Bone marrow (tissue), 2 donors: ENCODE measurements at places on chromosomes 5 and 9.

DNA sequence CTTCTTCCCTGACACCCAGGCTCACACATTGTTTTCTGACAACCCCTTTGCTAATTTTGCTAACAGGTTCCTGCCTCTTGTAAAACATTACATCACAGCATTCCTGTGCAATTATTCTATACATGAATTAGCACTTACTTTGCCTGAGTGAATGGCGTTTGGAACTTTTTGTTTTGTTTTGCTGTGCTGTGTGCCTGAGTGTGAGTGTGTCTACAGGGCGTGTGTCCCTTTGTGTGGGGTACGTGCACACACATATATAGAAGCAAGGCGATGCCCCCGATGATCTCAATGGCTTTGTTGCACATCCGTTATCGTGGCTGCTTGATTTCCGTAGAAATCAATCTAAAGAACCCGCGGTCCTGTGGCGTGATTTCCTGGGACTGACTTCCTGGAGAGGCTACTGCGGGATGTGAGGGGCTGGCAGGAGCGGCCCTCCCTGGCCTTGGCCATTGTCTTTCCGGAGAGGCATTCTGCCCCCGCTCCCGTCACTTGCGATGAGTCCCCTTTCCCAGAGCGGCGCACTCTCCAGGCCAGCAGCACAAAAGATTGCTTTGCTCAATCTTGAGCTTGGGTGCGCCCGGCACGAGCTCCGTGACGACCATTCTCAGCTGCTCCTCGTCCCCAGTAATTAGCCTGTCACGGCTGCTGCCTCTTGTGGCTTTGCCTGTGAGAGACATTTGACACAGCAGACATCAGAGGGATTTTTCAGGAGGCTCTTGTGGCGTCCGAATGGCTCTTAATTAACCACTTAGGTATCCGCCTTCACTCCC, 398.1 kb upstream of the IRX1 start:
- no peak for DNase-seq

DNA sequence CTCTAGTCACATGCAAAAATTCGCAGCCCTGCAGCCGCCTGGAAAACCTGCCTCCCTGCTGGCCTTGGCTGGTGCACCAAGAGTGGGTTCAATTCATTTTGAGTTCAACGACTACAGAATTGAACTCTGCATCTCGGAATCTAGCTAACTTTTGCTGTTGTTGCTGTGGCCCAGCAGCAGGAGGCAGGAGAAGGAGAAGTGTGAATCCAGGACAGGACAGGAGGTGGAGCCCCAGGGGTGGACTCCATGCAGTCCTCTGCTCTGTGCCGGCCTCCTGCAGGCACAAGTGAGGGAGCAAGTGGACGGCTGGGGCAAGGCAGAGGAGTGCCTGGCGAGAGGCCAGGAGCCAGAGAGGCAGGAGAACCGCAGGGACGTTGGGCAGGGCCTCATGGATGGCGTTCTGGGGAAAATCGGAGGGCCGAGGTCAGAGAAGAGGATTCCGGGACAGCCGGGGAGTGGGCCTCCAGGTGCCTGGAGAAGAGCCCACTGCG, 214.2 kb downstream of the FANCC start:
- no peak for DNase-seq

DNA sequence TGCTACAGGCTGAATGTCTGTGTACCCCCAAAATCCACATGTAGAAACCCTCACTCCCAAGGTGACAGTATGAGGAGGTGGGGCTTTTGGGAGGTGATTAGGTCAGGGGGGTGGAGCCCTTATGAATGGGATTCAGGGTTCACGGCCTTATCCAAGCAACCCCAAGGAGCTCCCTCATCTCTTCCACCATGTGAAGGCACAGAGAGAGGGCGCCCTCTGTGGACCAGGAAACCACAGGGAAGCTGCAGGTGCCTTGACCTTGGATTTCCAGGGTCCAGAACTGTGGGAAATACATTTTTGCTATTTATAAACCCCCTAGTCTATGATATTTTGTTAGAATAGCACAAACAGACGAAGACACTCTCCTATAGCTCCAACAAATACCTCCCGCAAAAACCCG, 53.6 kb upstream of the IRX2 start:
- no peak for DNase-seq

- no peak for DNase-seq
Observed at GRCh38 chr5:154316223-154316935, 125.8 kb downstream of the GALNT10 start.

- DNase-seq = no peak
Observed at GRCh38 chr5:139975306-139975705, 67.8 kb downstream of the NRG2 start.

- DNase-seq = no peak
Observed at GRCh38 chr9:108575276-108575675, 280.5 kb downstream of the ACTL7B start.

DNA sequence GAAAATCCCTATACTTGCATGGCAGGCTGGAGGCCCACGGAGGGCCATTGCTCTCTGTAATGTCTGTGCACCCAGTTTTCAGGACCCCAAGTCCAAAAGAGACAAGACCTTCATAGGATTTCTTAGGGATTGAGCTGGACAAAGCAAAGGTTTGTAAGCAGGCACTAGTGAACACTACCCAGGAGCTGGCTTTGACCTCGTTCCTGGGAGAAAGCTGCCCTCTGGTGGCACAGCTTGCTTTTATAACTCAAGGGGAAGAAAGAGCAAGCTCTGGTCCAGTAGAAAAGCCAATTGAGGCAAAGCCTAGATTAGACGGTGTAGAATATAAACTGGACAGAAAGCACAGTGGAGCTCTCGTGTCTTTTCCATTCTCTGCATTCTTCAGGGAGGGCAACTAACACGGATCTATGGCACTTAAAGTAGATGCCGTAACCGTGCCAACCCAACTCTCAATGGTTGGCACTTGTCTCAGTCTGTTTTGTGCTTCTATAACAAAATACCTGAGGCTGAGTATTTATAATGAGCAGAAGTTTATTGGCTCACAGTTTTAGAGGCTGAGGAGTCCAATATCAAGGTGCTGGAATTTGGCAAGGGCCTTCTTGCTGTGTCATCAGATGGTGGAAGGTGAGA, 7.9 kb downstream of the GABRP start:
- DNase-seq = no peak

- DNase-seq = no peak
Observed at GRCh38 chr9:116391306-116391900, 237.8 kb downstream of the PAPPA start.

- DNase-seq = no peak
Observed at GRCh38 chr5:125057912-125058826, 311.7 kb upstream of the ZNF608 start.

GRCh38 chr5:159040181-159040580, 59.5 kb downstream of the EBF1 start:
- no peak for DNase-seq

- no peak for DNase-seq
Observed at GRCh38 chr5:138636398-138636944, 61.3 kb upstream of the HSPA9 start.

- no peak for DNase-seq
Observed at GRCh38 chr9:3181049-3181953, 337.4 kb upstream of the PUM3 start.

DNA sequence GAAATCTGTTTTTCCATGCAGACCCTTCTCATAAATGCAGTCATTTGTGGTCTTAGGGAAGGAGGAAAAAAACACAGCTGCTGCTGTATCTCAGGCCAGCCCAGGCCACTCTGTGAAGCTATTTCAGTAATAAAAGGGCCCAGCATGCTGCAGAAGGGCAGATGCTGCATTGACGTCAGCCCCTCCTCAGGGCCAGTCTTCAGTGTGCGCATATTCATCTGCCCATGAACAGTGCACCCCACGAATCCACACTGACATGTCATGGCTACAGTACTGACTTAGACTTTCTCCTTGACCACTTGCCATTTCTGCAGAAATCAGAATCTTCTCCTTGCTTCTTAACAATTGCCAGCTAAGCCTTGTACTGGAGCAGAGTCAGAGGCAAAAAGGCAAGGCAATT, 304.7 kb downstream of the GABRG2 start:
- DNase-seq = no peak

DNA sequence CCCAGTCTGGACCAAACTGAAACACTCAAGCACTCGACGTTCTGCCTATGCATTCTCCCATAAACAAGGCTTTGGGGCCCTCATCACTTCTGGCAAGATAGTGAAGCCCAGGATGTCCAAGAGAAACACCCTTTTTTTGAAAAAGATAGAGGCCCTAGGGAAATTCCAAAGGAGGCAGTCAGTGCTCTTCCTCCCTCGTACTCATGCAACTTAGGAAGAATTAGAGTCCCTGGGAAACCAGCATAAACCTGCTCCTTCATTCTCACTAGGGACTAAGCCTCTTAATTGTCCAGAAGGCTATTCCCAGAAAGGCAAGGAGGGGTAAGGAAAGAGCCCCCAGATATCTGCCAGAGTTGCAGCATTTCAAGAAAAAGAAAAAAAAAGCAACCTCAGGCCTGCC, 7.8 kb upstream of the RUSC2 start:
- DNase-seq = no peak

DNA sequence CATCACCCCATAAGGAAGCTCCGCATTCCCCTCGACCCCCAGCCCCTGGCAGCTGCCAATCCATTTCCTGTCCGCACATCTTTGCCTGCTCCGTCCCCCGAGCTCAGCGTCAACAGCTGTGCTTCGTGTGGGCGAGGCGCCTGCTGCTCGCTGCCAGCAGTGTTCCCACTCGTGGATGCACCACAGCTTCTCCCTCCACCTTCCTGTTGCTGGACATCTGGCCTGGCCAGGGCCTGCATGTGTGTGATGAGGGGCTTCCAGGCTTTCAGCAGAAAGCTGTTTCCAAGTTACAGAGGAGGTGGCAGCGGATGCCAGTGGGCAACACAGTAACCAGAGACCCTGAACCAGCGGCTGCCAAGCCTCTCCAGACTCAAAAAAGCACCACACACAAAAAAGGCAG, 86.0 kb downstream of the PRRT1B start:
- no peak for DNase-seq
